ENCODE measurements at places on chromosomes 13 and 19. TPM values are rescaled to one million over a fixed set of nuclear protein-coding genes. Genes with fewer than 3 reads are reported as not detected.

DNA sequence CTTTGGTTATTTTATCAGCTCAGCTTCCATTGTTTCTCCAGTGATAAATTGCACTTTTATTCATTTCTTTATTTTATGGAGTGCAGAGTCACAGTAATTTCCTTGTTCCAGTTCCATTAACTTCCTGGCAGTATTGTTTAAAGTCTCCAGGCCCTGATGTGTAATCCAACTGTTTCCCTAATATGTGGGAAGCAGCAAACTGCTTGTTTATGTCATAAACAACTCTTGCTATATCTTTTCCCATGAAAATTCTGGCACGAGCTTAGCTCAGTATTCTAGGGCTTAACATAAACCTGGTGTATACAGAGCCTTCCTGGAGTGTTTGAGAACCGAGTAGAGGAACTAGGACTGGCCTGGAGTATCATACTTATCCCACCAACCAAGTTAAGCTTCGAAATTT lies 83.5 kb upstream of the ARGLU1 start:
- no peak for DNase-seq

ZNF132 gene
- polyA plus RNA-seq = 3.2 TPM

GRCh38 chr13:46097663-46098062 lies 7.2 kb downstream of the CPB2 start:
- DNase-seq = no peak

SLC25A41 gene
- polyA plus RNA-seq = not detected

GRCh38 chr13:30880151-30880855 lies 25.8 kb upstream of the MEDAG start:
- DNase-seq = no peak

GRCh38 chr13:113458253-113459065 lies 5.2 kb upstream of the ADPRHL1 start:
- no peak for DNase-seq

ZNF560 gene
- polyA plus RNA-seq = not detected

DNA sequence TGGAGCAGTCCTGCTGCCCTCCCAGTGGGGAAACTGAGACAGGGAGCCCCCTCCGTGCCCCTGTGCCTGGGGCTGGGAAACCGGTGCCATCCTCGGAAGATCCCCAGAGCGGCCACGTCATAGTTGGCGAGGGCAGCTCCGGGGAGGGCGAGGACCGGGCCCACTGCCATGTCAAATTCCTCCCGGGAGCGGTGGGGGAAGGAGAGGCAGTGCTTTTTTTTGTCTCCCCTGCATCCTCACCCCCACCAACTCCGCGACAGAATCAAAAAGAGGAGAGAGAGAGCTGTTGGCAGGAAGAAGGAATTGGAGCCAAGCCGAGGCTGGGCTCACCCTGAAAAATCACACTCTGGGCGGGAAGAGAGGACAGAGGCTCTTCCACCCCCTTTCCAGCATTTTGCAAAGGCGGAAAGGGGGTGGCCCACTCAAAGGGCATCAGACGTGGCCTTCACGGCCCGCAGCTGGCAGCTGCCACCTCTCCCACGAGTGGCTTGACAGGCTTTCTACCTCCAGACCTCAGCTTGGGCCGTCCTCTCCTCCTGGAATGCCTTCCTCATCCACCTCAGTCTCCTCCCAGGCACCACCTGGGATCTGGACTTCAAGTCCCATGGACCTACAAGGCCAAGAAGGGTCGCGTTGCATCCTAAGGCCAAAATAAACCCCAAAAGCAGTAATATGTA lies 19.6 kb upstream of the NFIC start:
- DNase-seq = peak; percentile 88

KLK2 gene
- polyA plus RNA-seq = not detected

GRCh38 chr19:1453525-1454364 lies 3.8 kb downstream of the APC2 start:
- no peak for DNase-seq

DACH1 gene
- polyA plus RNA-seq = 5.2 TPM

GRCh38 chr13:111662895-111663294 lies 342.5 kb downstream of the TEX29 start:
- DNase-seq = no peak

ZNF808 gene
- polyA plus RNA-seq = 1.6 TPM

DNA sequence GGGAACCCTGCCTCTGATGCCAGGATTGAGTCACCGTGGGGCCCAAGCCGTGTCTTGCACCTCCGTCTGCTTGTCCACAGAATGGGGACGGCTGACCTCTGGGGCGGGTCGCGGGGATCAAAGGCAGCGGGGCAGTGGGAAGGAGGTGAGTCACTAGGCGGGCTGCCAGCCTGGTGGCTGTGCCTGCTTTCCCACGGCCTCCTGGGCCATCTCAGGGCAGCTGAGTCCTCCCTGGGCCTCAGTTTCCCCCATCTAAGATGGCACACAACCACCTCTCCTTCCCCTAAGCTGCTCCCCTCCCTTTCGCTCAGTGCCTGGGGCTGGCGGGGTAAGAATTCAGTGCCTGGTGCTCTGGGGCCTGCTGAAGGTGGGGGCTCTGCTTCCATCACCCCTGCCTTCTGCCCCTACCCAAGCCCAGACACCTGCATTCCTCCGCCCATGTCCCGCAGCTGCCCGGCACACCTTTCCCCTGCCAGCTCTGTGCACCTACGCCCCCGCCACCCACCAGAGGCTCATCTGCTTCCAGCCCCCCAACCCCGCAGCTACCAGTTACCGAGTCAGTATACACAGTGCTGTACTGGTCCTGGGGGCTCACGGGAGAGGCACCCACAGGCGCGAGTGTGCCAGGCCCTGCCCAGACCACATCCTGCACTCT lies 3.5 kb downstream of the MKNK2 start:
- peak; percentile 92 for DNase-seq

DNA sequence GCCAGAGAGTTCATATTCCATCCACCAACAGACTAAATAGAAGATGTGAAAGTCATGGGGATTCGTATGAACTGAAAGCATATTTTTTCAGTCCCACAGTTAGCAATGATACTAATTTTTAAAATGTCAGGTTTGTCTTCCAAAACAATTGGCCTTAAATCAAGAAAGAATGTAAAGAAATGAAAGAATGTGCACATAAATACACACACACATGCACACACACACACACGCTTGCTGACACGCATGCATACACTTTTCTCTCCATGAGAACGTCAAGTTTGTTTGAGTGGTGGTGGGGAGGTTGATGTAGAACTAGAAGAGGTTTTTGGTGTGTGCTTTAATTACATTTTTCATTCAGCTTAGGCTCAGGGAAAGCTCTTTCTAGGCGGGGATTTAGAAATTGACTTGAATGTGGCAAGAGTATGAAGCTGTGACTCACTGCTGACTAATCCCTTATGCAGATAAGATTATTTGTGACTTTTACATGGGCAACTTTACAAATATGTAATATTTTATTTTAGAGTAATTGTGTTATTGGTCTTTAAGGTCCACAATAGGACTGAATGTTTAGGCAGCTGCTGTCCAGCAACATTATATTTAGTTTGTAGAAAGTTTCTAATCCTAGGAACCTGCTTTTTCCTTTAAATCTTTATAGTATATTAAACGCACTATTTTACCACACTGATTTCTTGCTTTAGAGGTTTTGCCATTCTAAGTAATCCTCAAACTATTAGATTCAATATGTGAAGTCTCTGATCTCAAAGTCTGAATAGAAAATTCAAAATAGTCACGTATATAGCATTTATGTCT lies 18.8 kb downstream of the FLT1 start:
- no peak for DNase-seq

DNA sequence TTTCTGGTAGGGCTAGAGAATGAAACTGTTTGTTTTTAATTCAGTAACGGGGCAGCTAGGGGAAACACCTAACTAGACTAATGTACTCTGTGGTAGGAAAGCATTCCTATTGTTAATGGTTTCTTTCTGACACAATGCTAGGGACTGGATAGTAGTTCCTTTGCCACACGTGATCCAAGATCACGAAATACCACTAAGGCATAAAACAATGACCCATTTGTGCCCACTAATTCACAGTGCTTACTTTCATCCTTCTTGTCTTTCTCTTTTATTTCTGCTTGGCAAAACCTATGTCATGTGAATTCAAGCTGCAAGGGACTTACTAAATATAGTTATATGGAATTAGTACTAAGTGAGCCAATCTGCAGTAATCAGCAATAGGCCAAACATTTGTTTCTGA lies 834.1 kb upstream of the SLITRK6 start:
- DNase-seq = no peak

C19orf38 gene
- polyA plus RNA-seq = 2.0 TPM

DNA sequence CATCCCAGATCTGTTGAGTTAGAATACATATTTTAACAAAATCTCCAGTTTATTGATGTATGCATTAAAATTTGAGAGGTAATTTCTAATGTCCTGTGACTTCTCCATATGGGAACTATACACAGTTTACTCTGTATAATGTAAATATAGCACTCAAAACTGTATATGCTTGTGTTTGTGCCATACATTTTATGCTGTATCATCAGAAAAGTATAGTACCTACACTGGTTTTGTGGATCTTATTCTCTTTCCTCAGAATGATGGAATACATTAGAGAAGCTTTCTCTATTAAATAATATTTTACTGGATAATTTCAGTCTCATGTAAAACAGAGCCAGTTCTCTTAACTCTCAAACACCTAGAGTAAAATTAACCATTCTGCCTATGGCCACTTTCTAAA lies 53.6 kb downstream of the ZNF254 start:
- DNase-seq = no peak

DNA sequence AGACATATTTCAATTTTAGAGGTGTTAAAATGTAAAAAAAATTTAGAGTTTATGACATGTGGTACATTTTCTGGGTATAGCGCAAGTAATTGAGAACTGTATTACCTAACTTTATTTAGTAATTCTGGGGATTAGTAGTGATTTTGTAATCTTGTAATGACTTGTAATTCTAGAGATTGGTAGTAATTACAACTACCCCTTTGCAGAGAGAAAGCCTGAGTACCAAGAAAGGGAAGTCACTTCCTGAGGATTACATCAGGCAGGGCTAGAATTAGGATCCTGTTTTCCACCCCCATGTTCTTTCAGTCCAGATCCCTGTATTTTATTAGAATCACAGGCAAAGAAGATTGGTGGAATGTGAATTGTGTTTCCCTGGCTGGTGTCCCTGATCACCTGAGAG lies 274.9 kb downstream of the KCNRG start:
- DNase-seq = no peak

- DNase-seq = no peak
These were observed 431.0 kb upstream of the HTR2A start for GRCh38 chr13:47327861-47328260.

PLEKHA4 gene
- 74.6 TPM for polyA plus RNA-seq

FPR2 gene
- 0.97 TPM for polyA plus RNA-seq

DNA sequence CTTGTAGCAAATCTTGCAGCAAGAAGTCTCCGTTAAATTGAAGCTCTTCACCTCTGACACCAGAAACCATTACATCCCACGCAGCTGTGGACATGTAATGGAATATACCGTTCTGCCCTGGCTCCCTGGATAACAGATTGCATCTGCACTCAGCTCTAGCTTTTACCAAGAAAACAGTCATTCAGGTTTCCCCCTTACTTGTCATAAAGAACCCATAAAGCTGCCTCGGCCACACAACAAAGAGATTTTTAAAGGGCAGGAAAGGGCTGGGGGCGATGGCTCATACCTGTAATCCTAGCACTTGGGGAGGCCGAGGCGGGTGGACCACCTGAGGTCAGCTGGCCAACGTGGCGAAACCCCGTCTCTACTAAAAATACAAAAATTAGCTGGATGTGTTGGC lies 127.6 kb upstream of the RFC3 start:
- DNase-seq = no peak

- DNase-seq = peak; percentile 80
These were observed 14.7 kb downstream of the ELL start for GRCh38 chr19:18507021-18507726.

GRCh38 chr13:113560645-113561416 lies 23.7 kb upstream of the TFDP1 start:
- peak; percentile 44 for DNase-seq

GRCh38 chr13:29304148-29304547 lies 291.3 kb downstream of the SLC7A1 start:
- no peak for DNase-seq

SYCN gene
- polyA plus RNA-seq = not detected

- peak; percentile 18 for DNase-seq
These were observed 167.1 kb upstream of the SOX1 start for GRCh38 chr13:111899714-111900389.

DNA sequence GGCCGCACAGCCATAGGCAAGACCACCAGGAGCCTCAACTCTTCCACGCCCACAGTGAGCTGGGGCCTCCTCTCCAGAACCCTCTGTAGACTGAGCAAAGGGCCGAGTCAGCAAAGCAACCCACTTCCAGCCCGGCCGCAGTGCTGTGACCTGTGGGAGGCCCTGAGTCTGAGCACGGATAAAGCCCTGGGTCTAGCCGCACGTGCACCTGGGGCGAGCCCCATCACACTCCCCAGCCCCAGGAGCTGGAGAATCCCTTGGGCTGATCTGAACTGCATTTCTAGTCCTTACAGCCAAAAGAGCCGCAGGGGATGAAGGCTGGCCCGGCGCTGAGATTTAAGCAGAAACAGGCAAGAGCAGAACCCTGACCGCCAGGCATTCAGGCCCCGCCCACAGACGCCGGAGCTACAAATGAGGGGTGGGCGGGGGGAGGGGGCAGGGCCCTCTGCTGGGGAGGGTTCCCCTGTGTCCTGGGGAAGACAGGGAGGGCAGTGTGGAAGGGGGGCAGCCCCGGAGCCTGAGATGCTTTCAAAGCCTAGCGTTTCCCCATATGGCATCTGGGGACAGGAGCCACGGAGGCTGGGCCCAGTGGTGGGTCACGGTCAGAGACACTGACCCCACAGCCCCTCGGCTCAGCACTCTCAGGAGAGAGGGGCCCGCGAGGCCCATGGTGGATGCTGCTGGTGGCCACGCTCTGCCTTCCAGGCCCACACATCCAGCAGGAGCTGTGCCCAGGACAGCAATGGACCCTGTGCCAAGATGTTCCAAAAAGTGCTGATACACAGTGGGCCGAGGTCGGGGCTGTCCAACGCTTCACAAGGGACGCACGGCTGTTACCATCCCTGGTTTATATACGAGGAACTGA lies 4.9 kb downstream of the TMEM259 start:
- no peak for DNase-seq

PLPPR3 gene
- polyA plus RNA-seq = 0.08 TPM

IGLON5 gene
- polyA plus RNA-seq = 3.4 TPM

DNA sequence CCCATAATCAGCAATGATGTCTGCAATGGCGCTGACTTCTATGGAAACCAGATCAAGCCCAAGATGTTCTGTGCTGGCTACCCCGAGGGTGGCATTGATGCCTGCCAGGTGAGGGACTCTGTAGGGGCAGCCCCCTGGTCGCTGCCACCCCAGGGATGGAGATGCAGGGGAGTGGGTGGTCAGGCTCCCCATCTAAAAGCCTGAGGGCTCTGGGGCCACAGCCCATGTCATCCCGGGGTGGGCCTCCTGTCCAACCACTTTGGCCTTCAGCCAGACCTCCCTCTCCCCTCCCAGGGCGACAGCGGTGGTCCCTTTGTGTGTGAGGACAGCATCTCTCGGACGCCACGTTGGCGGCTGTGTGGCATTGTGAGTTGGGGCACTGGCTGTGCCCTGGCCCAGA lies 24.1 kb downstream of the HPN start:
- DNase-seq = no peak

GRCh38 chr19:17200408-17201079 lies 14.6 kb upstream of the USE1 start:
- no peak for DNase-seq

NFIX gene
- 4.9 TPM for polyA plus RNA-seq

IZUMO2 gene
- not detected for polyA plus RNA-seq

CLC gene
- not detected for polyA plus RNA-seq

Data from adrenal gland (tissue), 19 donors.